Esophagus squamous epithelium (tissue), 5 donors: ENCODE measurements at places on chromosomes 6 and 20.

DNA sequence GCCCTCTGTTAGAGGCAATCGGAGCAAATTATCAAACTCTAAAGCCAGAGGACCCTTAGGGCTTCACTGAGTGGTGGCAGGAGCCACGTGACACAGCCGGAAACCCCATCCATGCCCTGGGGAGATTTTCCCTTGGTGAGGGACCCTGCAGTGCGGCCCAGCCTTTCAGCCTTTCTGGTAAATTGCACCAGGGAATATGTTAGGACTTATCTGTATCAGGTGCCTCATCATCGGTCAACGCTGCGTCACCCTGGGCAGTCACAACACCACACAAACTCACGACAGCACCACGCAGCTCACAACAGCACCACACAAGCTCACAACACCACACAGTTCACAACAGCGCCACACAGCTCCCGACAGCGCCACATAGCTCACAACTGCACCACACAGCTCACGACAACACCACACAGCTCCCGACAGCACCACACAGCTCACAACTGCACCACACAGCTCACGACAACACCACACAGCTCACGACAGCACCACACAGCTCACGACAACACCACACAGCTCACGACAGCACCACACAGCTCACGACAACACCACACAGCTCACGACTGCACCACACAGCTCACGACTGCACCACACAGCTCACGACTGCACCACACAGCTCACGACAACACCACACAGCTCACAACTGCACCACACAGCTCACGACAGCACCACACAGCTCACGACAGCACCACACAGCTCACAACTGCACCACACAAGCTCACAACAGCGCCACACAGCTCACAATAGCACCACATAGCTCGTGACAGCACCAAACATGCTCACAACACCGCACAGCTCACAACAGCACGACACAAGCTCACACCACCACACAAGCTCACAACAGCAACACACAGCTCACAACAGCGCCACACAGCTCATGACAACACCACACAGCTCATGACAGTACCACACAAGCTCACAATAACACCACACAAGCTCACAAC, 199.0 kb downstream of the DLL1 start:
- no peak for DNase-seq

- no peak for DNase-seq
Measured at GRCh38 chr6:119683031-119683430, 333.5 kb upstream of the MAN1A1 start.

DNA sequence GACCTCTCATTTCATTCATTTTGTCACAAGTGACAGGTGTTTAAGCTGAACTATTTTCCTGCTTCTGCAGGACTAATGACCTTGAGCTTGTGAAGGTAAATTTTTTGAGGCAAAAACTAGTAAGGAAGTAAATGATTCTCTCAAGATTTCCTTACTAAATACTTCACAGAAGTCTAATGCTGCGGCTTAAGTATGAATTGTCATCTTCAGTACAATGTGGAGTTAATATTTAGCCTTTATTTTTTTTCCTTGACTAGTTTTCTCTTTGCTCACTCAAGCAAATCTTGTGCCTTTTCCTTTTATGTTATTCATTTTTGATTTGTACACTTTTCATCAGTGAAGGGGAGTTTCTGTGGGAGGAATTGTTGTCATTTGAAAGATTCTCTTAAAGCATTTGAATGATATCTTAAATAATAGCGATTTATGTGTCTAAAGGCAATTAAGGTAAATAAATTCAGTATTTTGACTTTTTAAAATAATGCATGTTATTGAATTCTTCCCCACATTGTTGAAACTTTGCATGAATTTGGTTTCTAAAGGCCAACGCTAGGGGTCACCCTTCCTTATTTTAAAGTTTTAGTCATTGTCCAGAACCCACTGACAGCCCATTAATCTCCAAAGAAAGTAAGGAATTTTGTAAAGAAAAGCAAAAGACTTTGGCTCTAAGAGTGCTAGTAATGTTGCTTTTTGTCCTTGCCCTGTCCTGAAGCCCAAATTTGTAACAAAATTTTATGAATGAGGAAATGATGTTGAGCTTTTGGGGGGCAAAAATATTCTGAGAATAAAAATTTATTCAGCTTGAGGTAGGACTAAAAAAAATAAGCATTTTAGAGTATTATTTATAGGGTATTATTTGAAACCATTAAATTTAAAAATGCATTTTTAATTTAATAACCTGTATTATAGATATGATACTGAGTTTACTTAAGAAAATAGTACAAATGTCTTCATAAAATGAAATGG, 157.4 kb upstream of the LAMA2 start:
- DNase-seq, result no peak

- DNase-seq, result no peak
Measured at GRCh38 chr6:139448998-139449610, 74.7 kb upstream of the CITED2 start.

DNA sequence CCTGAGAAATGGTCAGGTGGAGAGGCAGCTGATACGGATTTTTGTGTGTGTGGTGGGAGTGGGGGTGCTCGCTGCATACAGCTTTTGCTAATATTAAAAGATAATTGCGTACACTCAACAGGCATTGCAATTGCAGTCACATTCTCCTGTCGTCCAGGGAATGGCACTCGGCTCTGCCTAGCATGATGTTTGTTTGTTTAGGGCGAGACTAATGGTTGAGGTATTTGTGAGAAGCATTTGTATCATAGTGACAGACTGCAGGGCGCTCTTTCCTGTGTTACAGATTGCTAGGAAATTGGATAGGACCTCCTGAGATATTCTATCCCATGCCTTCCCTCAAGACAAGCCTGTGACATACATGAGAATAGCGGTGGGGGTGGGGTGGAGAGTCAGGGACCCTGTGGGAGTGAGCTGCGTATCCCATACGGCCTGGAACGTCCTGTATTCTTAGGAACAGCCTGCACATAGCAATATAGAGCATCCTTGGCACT, 207.4 kb downstream of the SOX4 start:
- no peak for DNase-seq

GRCh38 chr20:18225632-18226031, 62.7 kb upstream of the ZNF133 start:
- DNase-seq, result no peak
